ENCODE measurements at places on chromosomes 3 and 15. TPM values are rescaled to one million over a fixed set of nuclear protein-coding genes. Genes with fewer than 3 reads are reported as not detected.

- DNase-seq, result no peak
- H3K4me1 ChIP-seq, result no peaks in the 10 kb centered on the region
- H3K4me3 ChIP-seq, result no peak overlapping the region
- no peaks in the 10 kb centered on the region for H3K36me3 ChIP-seq
These were observed 50.6 kb downstream of the DGKG start for GRCh38 chr3:186311441-186311840.

GRCh38 chr15:36449084-36449661 is 130.3 kb upstream of the CDIN1 start:
- H3K36me3 ChIP-seq, result no peaks in the 10 kb centered on the region
- no peak overlapping the region for H3K4me3 ChIP-seq
- no peak overlapping the region for H3K27ac ChIP-seq
- H3K27me3 ChIP-seq, result no peaks in the 10 kb centered on the region

- no peaks in the 10 kb centered on the region for H3K36me3 ChIP-seq
- no peaks in the 10 kb centered on the region for H3K27me3 ChIP-seq
- H3K4me1 ChIP-seq, result peaks cover 15% of the 10 kb centered on the region
These were observed 11.8 kb downstream of the LZTFL1 start for GRCh38 chr3:45830121-45830520.

GRCh38 chr15:96585484-96586386 is 255.2 kb downstream of the NR2F2 start:
- H3K4me3 ChIP-seq, result no peak overlapping the region
- H3K27me3 ChIP-seq, result no peaks in the 10 kb centered on the region
- DNase-seq, result no peak
- no peaks in the 10 kb centered on the region for H3K36me3 ChIP-seq
- no peak overlapping the region for H3K27ac ChIP-seq

- peak overlapping the region; percentile 98 for H3K27ac ChIP-seq
- DNase-seq, result no peak
- no peaks in the 10 kb centered on the region for H3K27me3 ChIP-seq
- H3K4me1 ChIP-seq, result peaks cover 97% of the 10 kb centered on the region
- peaks cover 13% of the 10 kb centered on the region for H3K36me3 ChIP-seq
These were observed 129.5 kb upstream of the BHLHE40 start for GRCh38 chr3:4849739-4850138.

TNNC1 gene
- 14.4 TPM for total RNA-seq

A4GNT gene
- not detected for total RNA-seq

MAGEL2 gene
- total RNA-seq, result not detected

- no peaks in the 10 kb centered on the region for H3K4me1 ChIP-seq
- H3K4me3 ChIP-seq, result no peak overlapping the region
- no peak for DNase-seq
- H3K36me3 ChIP-seq, result no peaks in the 10 kb centered on the region
These were observed 595.1 kb downstream of the TUSC7 start for GRCh38 chr3:117304681-117305080.

DNA sequence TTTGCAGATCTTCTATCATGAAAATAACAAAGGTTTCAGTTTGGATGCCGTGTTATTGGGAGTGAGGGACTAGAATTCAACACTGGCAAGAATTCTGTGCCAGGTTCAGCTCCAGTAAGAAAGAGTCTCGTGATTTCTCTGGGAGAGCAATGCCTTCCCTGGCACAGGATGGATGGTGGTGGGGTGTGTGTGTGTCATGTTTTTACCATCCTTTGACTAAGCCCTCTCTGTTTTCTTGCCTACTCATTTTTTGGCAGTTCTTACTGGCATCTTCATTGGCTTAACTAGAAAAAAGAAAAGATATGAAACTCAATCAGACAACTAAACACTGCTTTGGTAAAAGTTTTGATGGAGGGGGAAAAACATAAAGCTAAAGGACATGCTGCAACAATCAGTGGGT is 86.6 kb downstream of the FMN1 start:
- peaks cover 25% of the 10 kb centered on the region for H3K4me1 ChIP-seq
- DNase-seq, result no peak
- no peak overlapping the region for H3K4me3 ChIP-seq
- H3K27ac ChIP-seq, result no peak overlapping the region
- peaks cover 10% of the 10 kb centered on the region for H3K36me3 ChIP-seq

LRTM1 gene
- total RNA-seq, result not detected

DNA sequence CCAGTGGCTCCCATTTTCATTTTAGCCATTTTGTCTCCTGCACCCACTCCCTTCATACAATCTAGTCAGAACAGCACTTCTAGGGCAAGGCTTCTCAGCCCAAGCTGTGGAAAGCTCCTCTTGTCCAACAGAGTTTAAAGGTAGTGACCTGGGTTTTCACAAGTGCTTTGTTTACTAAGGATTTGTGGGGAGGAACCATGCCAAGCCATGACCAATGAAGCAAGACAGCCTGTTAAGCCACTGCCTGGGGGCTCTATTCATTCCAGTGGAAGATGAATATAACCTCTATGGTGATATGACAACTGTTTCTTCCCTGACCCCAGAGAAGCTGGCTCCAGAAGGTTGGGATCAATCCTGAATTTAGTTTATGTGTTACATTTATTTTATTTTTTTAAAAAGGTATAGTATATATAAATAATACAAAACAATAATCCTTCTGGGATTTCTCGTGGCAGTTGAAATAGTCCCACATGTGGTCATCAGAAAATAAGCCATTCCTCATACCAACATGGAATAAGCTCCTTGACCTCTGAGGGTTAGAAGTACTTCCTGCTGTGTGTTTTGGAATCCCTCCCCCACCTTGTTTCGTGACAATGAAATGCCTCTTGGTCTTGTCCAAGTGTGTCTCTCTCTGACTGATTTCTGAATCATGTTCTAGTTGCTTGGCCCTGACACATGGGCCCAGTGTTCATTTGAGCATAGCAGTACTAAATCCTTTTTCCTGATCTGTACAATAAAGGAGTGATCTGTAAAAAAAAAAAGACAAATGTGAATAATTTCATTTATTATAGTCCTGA is 13.3 kb upstream of the THUMPD3 start:
- H3K27me3 ChIP-seq, result no peaks in the 10 kb centered on the region
- H3K4me1 ChIP-seq, result peaks cover 25% of the 10 kb centered on the region
- H3K36me3 ChIP-seq, result no peaks in the 10 kb centered on the region

GRCh38 chr3:66039590-66039887 is 821 bp upstream of the MAGI1 start:
- peaks cover 72% of the 10 kb centered on the region for H3K27me3 ChIP-seq
- no peak overlapping the region for H3K27ac ChIP-seq
- DNase-seq, result no peak
- peaks cover 2% of the 10 kb centered on the region for H3K36me3 ChIP-seq

DNA sequence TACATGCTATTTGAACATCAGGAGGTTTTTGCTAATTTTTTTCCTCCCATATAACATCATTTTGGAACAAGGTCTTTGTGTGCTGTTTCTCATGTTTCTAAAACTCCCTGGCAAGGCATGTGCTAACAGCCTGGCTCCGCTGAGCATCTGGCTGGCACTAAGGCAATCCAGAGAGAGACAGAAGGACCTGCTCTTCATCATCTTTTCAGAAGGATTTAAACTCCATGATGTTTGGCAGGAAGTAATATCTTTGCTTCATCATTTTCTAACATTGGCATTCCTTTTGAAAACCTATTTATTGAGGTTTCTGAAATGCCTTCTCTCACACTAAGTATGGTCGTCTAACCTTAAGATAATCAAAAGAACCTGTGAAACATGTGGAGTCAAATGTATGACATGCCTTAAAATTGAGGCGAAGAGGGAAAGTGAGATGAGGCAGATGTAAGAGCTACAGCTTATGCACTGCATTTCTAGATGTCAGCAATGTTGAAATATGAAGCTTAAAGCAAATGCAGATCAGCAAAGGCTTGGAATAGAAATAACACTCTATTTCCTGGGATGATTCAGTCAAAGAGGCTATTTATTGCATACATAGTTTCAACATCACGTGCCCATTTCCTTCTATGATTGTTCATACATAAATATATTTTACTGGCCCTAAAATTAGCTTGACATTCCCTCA is 592.0 kb downstream of the ZNF385D start:
- H3K36me3 ChIP-seq, result no peaks in the 10 kb centered on the region
- DNase-seq, result no peak
- no peaks in the 10 kb centered on the region for H3K27me3 ChIP-seq
- H3K4me3 ChIP-seq, result no peak overlapping the region
- H3K4me1 ChIP-seq, result no peaks in the 10 kb centered on the region
- no peak overlapping the region for H3K27ac ChIP-seq

DNA sequence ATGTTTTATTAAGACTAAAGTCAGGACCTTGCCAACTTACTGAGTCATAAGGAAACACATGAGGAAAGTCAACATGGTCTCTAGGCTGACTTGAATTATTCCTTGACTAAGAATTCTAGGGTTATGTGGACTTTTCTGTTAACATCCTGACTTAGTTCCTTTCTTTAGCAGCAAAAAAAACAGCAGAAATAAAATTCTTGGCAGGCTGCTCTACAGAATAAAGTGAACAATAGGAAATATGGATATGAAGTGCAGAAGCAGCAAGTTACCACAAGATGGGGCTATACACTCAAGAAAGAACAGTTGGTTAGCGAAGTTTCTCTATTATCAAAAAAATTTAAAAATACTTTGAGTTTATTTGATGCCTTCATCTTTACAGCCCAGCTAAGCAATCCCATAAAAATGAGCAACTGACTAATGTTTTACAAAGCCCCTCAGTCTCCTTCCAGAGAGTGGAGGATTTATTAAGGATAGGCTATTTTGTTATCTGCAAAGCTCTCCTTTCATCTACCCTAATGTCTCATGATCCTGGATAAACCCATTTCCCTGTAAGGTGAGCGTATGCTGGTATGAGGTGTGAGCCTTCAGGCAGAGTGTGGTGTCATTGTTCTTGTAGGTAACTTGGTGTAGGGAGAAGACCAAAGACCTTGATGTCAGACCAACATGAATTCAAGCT is 23.1 kb upstream of the MCCC1 start:
- peaks cover 4% of the 10 kb centered on the region for H3K27me3 ChIP-seq
- H3K36me3 ChIP-seq, result no peaks in the 10 kb centered on the region
- DNase-seq, result no peak
- no peak overlapping the region for H3K4me3 ChIP-seq
- no peak overlapping the region for H3K27ac ChIP-seq
- H3K4me1 ChIP-seq, result peaks cover 12% of the 10 kb centered on the region

GPR87 gene
- 2.2 TPM for total RNA-seq

DNA sequence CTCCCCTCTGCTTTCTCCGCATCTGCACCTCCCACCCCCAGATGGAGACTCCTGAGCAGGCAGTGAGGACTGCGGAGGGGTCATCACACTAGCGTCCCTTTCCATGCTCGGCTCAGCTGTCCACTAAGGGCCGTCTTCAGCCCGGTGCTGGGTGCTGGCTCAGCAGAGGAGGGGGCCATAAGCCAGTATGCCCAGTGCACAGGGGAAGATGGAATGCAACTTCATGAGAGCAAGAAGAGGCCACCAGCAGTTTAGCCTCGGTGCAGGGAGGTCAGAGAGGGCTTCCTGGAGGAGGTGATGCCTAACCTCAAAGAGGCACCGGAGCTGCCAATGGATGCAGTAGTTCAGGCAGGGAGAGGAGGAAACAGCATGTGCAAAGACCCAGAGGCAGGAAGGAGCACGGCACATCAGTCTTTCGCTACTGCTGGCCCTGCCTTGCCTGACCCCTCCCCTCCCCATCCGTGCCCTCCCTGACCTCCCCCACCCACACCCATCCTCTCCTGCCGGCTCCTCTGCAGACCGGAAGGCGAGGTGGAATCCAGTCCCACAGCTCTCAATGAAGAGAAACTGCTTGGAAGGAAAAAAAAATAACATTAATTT is 15.2 kb upstream of the PLXND1 start:
- H3K27ac ChIP-seq, result no peak overlapping the region
- no peak overlapping the region for H3K4me3 ChIP-seq
- H3K27me3 ChIP-seq, result no peaks in the 10 kb centered on the region
- H3K4me1 ChIP-seq, result peaks cover 19% of the 10 kb centered on the region
- no peaks in the 10 kb centered on the region for H3K36me3 ChIP-seq
- no peak for DNase-seq

NOP10 gene
- 158 TPM for total RNA-seq

DNA sequence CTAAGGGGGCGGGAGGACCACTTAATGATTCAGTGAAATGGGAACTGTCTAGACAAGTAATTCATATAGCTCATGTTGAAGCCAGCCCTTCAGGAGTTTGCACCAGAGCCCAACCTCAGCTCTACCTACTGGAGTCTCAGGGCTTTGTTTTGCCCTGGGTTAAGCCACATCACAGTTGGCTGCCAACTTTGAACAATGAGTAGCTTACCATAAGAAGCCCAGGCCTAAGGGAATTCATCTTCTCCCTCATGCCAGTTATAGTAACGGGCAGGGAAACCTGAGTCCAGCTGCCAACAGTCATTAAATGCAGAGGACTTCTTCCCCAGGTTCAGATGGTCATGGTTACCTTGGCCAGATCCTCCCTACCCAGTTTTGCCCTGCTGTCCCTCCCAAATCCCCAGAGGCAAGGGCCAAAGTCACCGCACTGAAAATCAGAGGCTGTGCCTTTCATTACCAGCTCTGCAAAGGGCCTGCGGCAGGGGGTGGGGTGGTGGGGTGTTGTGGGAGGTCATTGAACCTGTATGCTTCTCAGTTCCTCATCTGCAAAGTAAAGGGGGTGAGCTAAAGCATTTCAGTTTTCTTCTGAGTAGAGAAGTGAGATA is 302.2 kb upstream of the NR2E3 start:
- H3K36me3 ChIP-seq, result no peaks in the 10 kb centered on the region
- no peak for DNase-seq
- peaks cover 22% of the 10 kb centered on the region for H3K27me3 ChIP-seq
- H3K27ac ChIP-seq, result no peak overlapping the region
- H3K4me3 ChIP-seq, result no peak overlapping the region

FBXO40 gene
- total RNA-seq, result not detected

TTLL13 gene
- total RNA-seq, result 0.24 TPM

GRCh38 chr3:102536456-102536855 is 101.6 kb downstream of the ZPLD1 start:
- DNase-seq, result no peak
- no peaks in the 10 kb centered on the region for H3K4me1 ChIP-seq
- no peak overlapping the region for H3K27ac ChIP-seq
- H3K27me3 ChIP-seq, result peaks cover 12% of the 10 kb centered on the region
- H3K4me3 ChIP-seq, result no peak overlapping the region

ADCY5 gene
- total RNA-seq, result not detected

DNA sequence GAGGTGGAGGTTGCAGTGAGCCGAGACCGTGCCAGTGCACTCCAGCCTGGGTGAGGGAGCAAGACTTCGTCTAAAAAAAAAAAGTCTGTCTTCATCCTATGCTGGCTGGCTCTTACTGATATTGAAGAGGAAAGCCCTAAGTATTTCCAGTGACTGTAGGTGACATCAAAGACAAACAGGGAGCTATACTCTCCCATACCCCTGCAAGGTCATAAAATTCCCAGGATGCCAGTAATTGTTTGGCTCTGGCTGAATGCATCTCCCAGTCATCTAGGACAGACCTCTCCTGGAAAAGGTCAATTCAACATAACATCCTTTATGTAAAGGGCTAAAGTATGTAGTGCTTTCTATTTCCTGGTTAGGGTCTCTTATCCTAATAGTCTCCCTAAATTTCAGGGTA is 8.0 kb downstream of the ZBBX start:
- H3K36me3 ChIP-seq, result no peaks in the 10 kb centered on the region
- no peak overlapping the region for H3K27ac ChIP-seq
- H3K4me3 ChIP-seq, result no peak overlapping the region
- no peak for DNase-seq

USP50 gene
- total RNA-seq, result not detected

KBTBD13 gene
- not detected for total RNA-seq

GRCh38 chr15:89672221-89673164 is 6.7 kb downstream of the PLIN1 start:
- H3K4me3 ChIP-seq, result no peak overlapping the region
- no peak for DNase-seq
- no peaks in the 10 kb centered on the region for H3K36me3 ChIP-seq
- no peak overlapping the region for H3K27ac ChIP-seq
- no peaks in the 10 kb centered on the region for H3K4me1 ChIP-seq
- no peaks in the 10 kb centered on the region for H3K27me3 ChIP-seq

- no peak overlapping the region for H3K27ac ChIP-seq
- no peak overlapping the region for H3K4me3 ChIP-seq
- no peak for DNase-seq
- no peaks in the 10 kb centered on the region for H3K36me3 ChIP-seq
- H3K27me3 ChIP-seq, result peaks cover 25% of the 10 kb centered on the region
These were observed 115.9 kb downstream of the DCLK3 start for GRCh38 chr3:36648241-36649034.

CHRM5 gene
- not detected for total RNA-seq

Measured in activated T-cell treated with anti-CD3 and anti-CD28 coated beads, Interleukin-2, amount 50 U/mL, for 72 hours (primary cell).